ENCODE measurements at places on chromosomes 2 and 18.

- DNase-seq, result no peak
Observed at GRCh38 chr2:8682719-8683667, 1.1 kb downstream of the ID2 start.

GRCh38 chr2:123913143-123913735, 111.8 kb upstream of the CNTNAP5 start:
- no peak for DNase-seq

GRCh38 chr2:118237451-118237850, 149.2 kb downstream of the INSIG2 start:
- DNase-seq, result no peak

- no peak for DNase-seq
Observed at GRCh38 chr2:113406114-113406513, 31.4 kb upstream of the ZNG1B start.

- no peak for DNase-seq
Observed at GRCh38 chr2:222568865-222569264, 87.0 kb downstream of the FARSB start.

DNA sequence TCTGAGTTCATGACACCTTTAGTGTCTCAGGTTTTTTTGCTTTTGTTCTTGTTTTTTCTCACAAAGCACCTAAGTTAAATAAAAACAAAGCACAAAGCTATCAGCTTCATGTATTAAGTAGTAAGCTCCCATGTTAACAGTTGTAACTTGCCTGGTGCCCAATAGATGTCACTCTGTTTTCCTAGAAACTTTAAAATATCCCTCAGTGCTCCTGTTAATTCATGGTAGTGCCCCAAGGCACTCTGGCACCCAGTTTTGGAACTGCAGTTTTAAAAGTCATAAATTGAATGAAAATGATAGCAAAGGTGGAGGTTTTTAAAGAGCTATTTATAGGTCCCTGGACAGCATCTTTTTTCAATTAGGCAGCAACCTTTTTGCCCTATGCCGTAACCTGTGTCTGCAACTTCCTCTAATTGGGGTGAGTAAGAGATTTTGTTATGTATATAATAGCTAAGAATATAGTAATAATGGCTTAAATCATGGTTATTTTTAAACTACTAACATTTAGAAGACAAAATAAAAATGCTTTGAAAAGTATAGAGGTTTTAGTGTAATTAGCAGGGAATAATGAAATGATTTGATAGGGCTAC, 555.0 kb upstream of the TMEFF2 start:
- DNase-seq, result no peak

DNA sequence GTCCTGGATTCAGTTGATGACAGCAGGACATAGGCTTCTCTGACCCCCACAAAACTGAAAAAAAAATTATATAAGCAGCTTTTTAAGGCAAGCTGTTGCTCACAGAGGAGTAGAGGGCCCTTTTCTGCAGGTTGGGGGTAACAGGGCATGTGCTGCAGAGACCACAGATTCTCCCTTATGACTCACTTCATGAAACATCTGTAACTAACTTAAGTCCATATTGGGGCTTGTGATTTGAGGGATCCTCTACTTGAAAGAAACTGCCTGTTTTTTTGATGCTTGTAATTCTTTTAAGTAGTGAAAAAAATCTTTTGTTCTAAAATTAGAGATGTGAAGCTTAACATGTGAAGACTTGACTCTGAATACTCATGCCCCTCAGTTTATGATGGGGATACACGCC, 33.4 kb downstream of the XRCC5 start:
- DNase-seq, result no peak

GRCh38 chr2:168964251-168964807, 63.2 kb downstream of the G6PC2 start:
- DNase-seq, result no peak

GRCh38 chr2:2623939-2624338, 292.9 kb upstream of the MYT1L start:
- no peak for DNase-seq

GRCh38 chr2:99710721-99711120, 220.9 kb upstream of the REV1 start:
- DNase-seq, result no peak

DNA sequence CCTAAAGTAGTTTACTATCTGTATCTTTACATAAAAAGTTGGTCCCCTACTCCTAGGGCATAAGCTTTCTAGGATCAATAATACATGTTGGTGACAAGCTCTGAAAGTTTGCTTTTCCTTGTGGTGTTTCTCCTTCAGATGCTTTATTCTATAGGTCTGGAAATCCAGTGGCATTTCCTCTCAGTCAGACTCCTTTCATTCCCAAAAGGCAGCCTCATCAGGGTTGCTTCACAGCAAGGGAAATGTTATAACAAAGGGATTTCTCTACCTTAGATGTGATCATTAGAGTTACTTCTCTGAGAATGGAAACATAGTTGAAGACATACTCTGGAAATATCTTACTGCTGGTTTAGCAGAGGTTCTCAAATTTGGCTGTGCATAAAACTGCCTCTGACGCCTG, 1072.4 kb upstream of the ZEB2 start:
- no peak for DNase-seq

GRCh38 chr2:13682540-13683272, 949.8 kb upstream of the LRATD1 start:
- DNase-seq, result no peak

GRCh38 chr2:133421516-133422324, 146.5 kb downstream of the NCKAP5 start:
- DNase-seq, result no peak

GRCh38 chr2:67666386-67667053, 269.4 kb downstream of the ETAA1 start:
- DNase-seq, result no peak

GRCh38 chr2:70116936-70117552, 29.8 kb downstream of the PCBP1 start:
- no peak for DNase-seq

GRCh38 chr18:73690222-73690621, 457.4 kb downstream of the FBXO15 start:
- no peak for DNase-seq

GRCh38 chr2:155054712-155055111, 356.2 kb downstream of the KCNJ3 start:
- DNase-seq, result no peak

DNA sequence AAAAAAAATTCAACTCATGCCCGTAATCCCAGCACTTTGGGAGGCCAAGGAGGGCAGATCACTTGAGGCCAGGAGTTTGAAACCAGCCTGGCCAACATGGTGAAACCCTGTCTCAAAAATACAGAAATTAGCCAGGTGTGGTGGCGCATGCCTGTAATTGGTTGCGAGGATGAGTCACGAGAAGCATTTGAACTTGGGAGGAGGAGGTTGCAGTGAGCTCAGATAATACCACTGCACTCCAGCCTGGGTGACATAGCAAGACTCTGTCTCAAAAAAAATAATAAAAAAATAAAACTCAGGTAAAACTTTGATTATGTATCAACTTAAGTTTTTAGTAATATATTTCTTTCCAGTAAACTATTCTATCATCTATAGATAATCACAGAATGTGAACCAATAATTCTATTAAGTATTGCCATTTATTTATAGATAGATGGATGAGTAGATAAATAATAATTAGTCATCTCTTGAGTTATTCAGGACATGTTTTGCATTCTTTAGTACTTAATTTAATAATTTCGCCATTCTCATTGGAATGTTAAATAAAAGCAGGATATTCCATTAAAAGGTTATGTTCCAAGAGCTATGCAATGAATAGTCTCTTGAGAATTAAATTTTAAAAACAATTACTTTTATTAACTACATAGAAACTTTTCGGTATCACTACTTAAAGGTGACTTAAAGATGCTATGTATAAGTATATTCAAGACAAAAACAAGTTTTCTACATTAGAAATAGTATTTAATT, 48.7 kb downstream of the WDPCP start:
- DNase-seq, result no peak

- DNase-seq, result no peak
Observed at GRCh38 chr2:229431327-229431954, 160.4 kb upstream of the PID1 start.

- no peak for DNase-seq
Observed at GRCh38 chr2:64344999-64345576, 108.9 kb upstream of the LGALSL start.

GRCh38 chr2:118774458-118775133, 72.9 kb downstream of the EN1 start:
- DNase-seq, result no peak

DNA sequence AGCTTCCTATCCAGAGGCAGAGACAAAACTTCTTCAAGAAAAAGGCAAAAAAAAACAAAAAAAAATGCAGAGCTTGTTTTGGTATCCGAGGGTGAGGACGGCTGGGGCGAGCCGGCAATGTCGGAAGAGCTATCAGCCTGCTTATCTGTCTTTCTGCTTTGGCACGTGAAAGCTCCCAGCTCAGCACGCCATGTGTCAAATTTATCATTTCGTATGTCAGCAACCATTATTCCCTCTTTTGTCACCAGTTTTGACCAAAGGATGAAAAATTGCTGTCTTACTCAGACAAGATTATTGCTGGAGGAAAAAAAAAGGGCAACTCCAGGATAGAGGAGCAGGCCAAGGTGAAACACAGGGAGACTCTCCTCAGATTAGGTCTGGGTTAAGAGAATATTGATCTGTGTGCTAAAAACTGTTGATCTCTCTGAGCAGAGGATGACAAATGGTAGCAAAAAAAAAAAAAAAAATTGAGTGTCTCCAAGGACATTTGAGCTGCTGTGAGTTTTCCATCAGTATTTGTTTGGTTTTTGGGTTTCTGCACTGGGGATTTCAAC, 532.0 kb upstream of the POU3F3 start:
- no peak for DNase-seq

DNA sequence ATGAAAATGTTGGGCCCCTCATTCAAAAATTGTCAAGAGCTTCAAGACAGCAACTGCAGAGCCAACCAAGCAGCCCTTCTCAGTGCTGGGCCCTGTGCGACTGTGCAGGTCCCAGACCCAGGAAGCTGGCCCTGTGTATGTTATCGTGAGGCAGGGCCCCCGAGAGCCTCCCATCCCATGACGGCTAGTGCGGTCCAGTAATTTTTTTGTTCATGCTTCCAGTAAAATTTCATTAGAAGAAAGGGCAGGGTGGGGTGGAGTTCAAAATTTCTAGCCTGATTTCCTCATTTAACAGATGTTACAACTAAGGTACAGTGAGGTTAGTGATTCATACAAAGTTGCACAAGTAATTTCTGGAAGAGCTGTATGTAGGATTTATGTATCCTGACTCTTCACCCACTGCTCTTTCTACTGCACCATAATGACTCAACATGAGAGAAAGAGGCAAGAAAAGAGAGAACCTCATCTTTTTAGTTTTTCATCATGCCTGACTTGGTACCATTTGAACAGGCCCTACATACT, 105.5 kb downstream of the ZEB2 start:
- no peak for DNase-seq
